ENCODE measurements at places on chromosomes 16 and 17.

GRCh38 chr16:53220585-53220984 lies 165.8 kb downstream of the CHD9 start:
- no peak for DNase-seq

- DNase-seq, result no peak
These were observed 5.3 kb downstream of the ST3GAL2 start for GRCh38 chr16:70433458-70434103.

DNA sequence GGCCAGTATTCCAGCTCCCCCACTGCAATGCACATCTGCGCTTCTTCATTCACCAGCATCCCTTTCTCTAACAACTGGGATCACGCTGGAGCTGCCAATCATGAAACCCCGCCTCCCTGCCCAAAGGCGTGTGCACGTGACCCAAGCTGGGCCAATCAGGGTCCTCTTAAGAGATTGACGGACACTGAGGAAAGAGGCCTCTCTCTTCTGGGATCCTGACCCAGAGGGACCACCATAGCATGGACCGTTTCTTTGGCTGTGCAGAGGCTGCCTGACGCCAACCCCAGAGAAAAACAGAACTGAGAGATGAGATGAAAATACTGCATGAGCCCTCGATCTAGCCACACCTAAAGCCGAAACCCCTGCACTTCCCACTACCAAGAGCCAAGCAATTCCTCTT lies 32.0 kb downstream of the COTL1 start:
- no peak for DNase-seq

GRCh38 chr16:2942045-2942444 lies 22.0 kb upstream of the KREMEN2 start:
- no peak for DNase-seq

- no peak for DNase-seq
These were observed 9.9 kb downstream of the MCRIP1 start for GRCh38 chr17:81822996-81823819.

DNA sequence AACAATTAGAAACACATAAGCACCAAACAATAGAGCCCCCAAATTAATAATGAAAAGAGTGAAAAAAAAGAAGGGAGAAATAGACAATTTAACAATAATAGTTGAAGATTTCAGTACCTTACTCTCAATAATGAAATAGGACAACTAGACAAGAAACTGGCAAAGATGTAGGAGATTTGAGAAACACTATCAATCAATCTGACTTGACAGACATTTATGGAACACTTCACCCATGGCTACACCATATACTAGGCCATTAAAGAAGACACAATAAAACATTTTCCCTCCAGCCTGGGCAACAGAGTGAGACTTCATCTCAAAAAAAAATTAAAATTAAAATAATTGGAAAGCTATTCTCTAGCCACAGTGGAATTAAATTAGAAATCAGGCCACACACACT lies 5.0 kb upstream of the DUS1L start:
- no peak for DNase-seq

GRCh38 chr17:2867441-2868424 lies 71.5 kb downstream of the RAP1GAP2 start:
- DNase-seq, result no peak

All from NK-92 treated with Interleukin-12 subunit alpha and Interleukin-12 subunit beta, amount 100 ng/mL, for 24 hours (cell line).